ENCODE measurements at places on chromosomes 1 and 21.

- DNase-seq, result no peak
Observed at GRCh38 chr1:78703806-78704205, 54.2 kb downstream of the IFI44 start.

- no peak for DNase-seq
Observed at GRCh38 chr1:187960125-187960638, 1131.4 kb downstream of the PLA2G4A start.

- peak; percentile 36 for DNase-seq
Observed at GRCh38 chr21:32940079-32941014, 85.4 kb upstream of the OLIG2 start.

DNA sequence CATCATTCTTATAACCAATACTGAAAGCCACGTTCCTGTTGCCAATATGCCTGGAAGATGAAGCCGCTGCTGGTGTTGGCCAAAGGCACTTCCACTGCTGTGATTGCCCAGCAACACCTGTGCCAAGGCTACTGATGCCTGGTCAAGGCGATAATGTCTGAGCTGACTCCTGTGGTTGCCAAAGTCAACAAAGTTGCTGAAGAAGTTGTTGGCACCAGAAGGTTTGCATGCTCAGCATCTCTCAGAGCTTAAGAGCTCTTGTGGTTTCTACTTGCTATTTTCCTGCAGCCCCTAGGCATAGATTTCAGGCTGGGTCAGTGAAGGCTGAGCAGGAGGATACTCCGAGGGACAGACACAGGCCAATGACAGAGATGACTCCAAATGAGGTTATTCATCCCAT is 63.4 kb upstream of the RAB3GAP2 start:
- DNase-seq, result peak; percentile 13

GRCh38 chr21:16540966-16541727 is 811.4 kb downstream of the USP25 start:
- no peak for DNase-seq

DNA sequence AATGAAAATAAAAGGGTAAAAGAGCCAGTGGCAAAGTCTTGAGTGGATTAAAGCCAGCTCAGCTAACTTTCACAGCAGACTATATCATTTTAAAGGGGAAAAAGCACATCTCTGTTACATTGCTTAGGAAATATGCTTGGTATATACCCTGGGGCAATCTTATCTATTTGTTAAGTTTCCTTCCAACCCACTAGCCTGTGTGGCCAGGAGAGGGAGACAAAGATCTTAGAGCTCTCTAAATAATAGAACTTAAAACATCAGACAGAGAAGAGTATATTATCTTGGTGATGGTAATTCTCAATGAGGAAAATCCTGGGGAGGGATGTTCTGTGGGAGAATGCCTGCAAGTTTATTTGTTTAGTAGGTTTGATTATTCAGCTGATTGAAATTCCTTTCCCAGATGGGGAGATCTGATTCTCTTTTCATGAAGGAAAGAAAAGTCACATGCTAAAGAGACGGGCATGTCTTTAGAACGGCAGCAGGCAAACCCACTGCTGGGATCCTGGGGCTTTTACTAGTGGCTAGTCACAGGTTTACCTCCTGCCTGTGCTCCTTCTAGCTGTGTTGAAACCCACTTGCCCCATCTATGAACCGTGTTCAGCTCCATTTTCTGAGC is 3.6 kb downstream of the KCNE2 start:
- peak; percentile 80 for DNase-seq

- DNase-seq, result peak; percentile 50
Observed at GRCh38 chr1:156146769-156147405, 6.5 kb upstream of the SEMA4A start.

GRCh38 chr1:108557296-108557695 is 2.6 kb upstream of the EEIG2 start:
- no peak for DNase-seq

DNA sequence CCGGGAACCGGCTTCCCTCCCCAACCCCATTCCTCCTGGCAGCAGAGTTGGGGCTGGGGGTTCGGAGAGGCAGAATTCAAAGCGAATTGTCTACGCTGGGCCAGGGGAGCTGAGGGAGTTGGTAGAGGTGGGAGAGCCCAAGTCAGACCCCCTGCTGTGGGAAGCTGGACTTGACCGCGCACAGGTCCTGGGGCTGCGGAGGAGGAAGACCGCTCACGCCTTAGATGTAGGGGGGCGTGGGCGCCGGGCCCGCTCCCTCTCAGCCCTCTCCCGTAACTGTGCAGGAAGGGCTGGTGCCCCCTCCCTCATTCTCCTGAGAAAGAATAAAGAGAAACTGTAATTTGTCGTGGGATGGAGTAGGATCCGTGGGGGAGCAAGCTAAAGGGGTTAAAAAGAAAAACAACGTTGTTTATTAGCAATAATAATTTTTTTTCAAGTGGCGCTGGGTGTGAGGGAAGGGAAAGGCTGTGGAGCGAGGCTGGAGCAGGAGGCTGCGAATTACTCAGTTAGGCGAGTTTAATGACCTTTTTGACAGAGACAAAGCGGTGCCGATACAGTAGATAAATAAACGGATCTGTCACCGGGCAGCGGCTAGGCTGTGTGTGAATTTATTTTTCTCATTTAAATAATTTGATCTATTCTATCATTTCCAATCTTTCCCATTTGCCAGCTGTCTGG is 838 bp upstream of the GRIK3 start:
- no peak for DNase-seq

GRCh38 chr1:85621430-85621829 is 40.9 kb downstream of the CCN1 start:
- no peak for DNase-seq

DNA sequence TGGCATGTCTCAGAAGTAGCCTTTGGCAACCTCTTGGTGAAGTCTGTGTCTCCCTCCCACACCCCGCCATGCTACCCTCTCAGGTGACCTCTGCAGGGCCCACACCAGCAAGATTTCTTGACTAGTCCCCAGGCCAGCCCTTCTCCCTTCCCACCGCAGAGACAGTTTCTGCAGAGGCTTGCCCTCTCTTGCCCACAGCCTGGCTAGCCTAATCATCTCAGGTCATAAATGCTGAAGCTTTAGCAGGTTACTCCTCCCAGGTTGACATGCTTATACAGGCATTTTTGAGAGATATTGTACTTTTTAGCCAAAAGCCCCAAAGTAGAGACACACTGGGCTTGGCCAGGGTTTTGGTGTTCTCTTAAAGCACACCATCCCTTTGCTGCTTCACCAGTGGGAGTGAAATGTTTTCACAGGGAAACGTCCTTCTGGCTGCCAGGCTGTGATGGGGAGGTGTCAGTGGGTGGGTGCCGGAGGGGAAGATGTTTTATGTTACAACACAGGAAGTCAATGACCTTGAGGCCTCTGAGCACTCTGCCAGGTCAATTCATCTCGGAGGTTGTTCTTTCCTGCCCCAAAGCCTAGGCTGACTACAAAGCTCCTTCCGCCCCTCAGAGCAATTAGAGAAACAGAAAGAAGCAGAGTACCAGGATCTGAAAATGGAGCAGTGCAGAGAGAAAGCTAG is 58.5 kb downstream of the STYXL2 start:
- DNase-seq, result no peak

GRCh38 chr1:236149003-236149595 is 6.8 kb downstream of the GPR137B start:
- DNase-seq, result no peak

- DNase-seq, result peak; percentile 45
Observed at GRCh38 chr1:231929311-231929710, 302.7 kb downstream of the DISC1 start.

GRCh38 chr1:205926213-205926612 is 17.0 kb downstream of the SLC26A9 start:
- peak; percentile 26 for DNase-seq

- peak; percentile 95 for DNase-seq
Observed at GRCh38 chr21:42002421-42002958, 7.7 kb downstream of the ZBTB21 start.

DNA sequence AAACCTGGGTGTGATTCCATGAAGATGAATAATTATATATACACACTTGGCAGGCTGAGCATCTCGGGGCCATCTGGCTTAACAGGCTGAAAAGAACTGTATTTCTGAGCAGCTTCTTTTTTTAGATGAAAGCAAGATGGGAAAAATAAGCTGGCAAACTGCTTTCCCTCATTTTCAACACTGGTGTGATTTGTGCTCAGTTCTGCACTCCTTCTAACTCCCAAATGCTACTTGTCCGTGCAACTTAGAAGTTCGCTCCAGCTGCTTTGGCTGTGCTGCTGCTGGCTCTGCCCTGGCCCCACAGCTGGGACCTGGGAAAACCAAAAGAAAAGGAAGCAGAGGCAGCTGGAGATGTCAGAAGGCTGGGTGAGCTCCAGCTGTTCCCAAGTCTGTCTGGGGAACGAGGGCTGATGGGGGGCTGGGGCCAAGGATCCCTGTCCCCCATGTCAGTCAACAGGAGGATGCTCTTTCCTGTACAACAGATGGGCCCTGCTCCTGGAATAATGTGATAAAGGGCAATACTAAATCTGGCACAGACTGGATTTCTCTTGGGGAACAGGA is 44.9 kb downstream of the PAFAH2 start:
- no peak for DNase-seq

GRCh38 chr21:30714456-30714855 is 4.1 kb downstream of the KRTAP21-3 start:
- peak; percentile 14 for DNase-seq

- no peak for DNase-seq
Observed at GRCh38 chr1:41380979-41381691, 19.9 kb downstream of the FOXO6 start.

Data from RPMI7951 (cell line).